ENCODE measurements at places on chromosomes 3 and 15.

GRCh38 chr3:34361921-34362320 is 563.5 kb downstream of the PDCD6IP start:
- no peak for DNase-seq

DNA sequence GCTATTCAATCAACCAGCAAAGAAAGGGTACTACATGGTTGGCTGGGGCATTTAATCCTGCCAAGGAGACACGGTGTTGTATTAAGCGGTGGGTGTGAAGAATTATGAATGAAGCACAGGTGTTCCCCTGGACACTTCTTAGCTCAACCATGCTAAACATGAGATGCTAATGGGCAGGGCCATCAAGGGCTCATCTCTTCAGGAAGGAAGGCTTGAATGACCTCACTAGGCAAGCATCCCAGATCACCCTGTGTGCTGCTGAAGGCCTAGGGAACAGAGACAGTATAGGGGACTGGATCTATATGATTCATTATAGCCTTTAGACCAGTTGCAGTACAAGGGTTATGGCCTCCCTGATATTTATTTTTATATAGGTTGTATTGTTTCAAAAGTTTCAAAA is 221.3 kb upstream of the SLCO3A1 start:
- no peak for DNase-seq

DNA sequence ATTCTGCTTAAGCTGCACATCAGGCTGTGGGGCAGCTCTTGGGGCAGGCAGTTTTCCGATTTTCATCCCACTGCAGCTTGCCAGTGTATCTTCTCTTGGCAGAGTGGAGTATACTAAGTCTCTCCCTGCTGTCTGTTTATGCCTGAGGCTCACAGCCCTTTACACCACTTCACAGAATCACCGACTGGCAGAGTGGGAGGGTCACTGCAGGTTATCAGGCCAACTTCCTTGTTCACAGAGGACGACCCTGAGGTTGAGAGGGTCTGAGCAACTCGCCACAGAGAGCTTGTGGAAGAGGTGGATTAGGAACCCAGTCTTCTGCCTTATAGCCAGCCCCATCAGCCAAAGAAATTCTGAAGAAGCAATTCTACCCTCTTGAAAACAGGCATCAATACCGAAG is 30.9 kb downstream of the KIF9 start:
- DNase-seq = no peak

DNA sequence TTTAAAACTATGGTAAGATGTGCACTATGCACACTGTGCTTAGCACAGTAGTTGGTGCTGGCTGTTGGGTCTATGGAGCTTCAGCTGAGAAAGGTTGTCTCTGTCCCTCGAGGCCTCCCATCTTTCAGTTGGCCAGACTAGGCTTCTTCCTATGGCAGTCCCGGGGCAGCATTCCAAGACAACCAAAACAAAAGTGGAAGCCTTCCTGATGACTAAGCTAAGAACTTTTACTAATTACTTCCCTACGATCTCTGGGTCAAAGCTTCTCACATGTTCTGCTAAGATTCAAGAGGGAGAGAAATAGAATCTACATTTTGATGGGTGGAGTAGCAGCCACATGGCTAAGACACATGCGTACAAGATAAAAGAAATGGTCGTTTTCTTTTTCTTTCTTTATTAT is 342.8 kb downstream of the TUSC7 start:
- no peak for DNase-seq

- DNase-seq = no peak
Measured at GRCh38 chr3:41222501-41222900, 23.2 kb downstream of the CTNNB1 start.

GRCh38 chr3:99713440-99713839 is 75.0 kb downstream of the COL8A1 start:
- DNase-seq = no peak

GRCh38 chr3:114863848-114864247 is 283.2 kb downstream of the ZBTB20 start:
- no peak for DNase-seq

- no peak for DNase-seq
Measured at GRCh38 chr15:82146990-82147461, 101.2 kb upstream of the MEX3B start.

- no peak for DNase-seq
Measured at GRCh38 chr3:122025296-122025695, 3.2 kb upstream of the ILDR1 start.

DNA sequence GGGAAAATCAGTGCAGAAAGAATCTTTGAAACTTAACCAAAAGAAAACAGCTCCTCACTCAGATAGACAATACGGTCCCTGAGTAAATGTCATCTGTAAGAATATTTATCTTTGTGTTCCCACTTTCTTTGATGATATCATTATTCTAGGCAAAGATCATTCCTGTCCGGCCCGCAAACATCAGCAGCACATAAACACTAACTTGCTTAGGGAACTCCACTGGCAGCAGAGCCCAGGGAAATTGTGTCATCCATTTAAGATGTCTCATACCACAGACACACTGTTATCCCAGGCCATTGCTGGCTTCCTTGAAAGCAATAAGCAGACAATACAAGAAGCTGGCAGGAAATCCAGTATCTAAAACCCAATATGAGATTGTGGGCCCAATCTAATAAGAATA is 20.1 kb upstream of the CD96 start:
- DNase-seq = no peak

DNA sequence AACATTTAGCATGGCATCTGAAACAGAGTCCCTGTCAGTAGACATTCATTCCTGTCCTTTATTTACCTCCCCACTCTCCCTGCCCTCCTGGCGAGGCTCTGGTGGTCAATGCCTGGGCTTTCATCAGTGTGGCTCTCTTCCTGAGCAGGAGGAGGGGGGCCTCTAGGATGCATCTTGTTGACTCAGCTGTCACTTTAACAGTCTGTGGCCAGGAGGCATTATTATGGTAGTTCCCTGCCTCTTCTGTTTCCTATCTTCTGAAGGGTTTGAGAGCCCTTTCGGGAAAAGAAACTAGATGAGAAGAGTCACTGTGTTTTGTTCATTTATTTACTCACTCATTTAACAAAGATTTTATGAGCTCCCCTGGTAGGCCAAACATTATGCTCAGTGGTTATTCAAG is 2.4 kb upstream of the PPP1R14D start:
- DNase-seq = no peak

DNA sequence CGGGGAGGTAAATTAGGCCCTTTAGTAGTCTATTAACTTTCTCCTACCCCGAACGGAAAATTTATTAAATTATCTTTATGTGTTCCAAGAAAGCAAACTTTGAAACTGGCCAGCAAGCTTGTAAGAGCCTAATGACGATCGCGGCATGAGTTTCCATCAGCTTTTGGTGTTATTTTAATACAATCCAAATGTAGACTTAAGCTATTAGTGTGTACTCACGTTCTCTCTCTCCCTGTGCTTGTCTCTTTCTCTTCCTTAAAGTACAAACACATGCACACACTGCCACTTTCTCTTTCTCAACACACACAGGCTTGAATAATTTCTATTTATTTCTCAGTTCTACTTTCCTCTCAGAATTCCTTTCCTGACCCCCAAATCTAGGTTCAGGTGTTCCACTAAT is 108.8 kb upstream of the MME start:
- DNase-seq = no peak

DNA sequence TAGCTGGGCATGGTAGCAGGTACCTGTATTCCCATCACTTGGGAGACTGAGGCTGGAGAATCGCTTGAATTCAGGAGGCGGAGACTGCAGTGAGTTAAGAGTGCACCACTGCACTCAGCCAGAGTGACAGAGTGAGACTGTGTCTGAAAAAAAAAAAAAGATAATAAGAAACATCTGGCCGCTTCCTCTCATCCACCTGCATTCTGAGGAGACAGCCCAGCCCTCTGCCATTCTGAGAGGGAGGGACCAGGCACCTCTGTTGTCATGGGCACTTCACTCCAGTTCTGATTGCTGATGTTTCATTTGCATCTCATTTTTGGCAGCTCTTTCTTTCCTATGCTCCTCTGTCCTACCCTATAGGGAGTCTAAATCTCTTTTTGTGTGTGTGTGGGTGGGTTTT is 36.4 kb upstream of the GSK3B start:
- DNase-seq = no peak

DNA sequence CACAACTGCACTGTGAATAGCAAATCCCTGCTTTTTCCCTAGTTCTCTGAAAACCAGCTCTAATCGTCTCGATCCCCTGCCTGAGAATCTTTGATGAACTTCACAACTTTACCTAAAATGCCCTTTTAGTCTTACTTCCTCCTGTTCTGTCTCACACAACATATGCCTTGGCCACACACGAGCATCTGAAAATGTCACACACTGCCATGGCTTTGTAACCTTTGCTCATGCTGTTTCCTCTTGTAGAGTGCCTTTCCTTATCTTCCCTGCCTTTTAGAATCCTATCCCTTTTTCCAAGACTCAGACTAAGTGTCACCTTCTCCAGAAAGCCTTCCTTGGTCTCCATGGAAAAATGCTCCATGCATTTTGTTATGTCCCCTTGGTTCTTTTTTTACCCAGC is 71.4 kb upstream of the HACD2 start:
- no peak for DNase-seq

GRCh38 chr3:13332158-13332557 is 88.0 kb downstream of the NUP210 start:
- no peak for DNase-seq

GRCh38 chr15:38564557-38565286 is at the start of gene RASGRP1:
Gene RASGRP1 (minus strand): TSS chr15:38564814. CDS start chr15:38564628, 186 bp downstream.
- DNase-seq = no peak

GRCh38 chr3:63845215-63845614 is 18.4 kb downstream of the THOC7 start:
- DNase-seq = no peak

DNA sequence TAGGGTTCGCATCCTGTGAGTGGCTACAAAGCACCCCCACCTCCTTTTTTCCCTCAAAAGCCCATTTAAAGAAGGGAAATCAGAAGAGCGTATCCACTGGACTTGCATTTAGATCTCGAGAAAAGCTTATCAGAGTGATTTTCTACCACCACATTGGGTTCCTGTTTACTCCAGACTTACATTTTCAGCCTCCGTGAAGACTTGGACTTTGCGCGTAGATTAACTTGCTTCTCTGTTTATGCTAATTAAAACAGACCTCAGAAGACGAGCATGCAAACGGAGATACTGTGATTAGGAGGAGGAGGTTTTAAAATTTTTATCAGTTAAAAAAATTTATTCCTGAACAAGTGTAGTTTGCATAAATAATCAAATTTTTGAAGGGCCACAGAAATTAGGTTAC is 115.7 kb downstream of the AKAP13 start:
- DNase-seq = no peak

DNA sequence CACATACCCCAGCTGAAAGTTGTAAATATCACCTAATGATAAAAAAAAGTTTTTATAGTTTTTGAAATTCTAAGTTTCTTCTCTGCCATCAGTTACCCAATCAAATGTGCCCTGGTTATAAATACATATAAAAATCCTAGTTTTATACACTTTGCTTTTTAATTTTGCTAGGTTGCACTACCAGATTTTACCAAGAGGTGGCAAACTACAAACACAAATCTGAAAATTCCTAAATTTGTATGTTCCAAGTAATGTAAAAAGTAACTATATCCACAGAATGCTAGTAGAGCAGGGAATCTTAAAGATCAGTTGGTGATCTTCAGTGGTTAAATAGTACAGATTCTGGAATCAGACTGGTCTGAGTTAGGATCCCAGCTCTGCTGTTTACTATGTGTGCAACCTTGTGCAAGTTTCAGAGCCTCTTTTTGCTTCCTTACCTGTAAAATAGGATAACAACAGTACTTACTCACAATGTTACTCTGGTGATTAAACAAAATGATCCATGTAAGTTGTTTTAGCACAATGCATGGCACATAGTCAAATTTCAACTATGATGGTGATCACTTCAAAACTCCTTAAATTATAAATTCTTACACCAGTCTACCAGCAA is 11.0 kb downstream of the TRPM7 start:
- DNase-seq = no peak

- no peak for DNase-seq
Measured at GRCh38 chr3:159881208-159881607, 107.4 kb upstream of the IL12A start.

GRCh38 chr3:186825872-186826409 is 16.6 kb upstream of the ADIPOQ start:
- DNase-seq = no peak

DNA sequence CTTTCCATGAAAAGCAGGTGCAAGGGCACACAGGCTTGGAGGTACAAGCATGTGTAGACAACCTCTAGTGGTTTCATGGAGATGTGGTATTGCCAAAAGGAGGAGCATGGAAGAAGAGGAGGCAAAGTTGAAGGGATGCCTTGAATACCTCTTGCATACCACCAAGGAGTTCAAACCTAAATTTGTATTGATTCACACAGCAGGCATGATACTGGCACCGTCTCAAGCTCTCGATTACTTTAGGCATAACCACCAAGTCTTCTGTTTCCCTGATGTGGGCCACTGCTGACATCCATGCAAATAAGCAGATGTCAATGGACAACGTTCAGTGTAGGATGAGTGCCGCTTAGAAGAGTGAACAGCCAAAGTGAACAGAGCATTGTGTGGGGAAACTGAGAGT is 87.1 kb downstream of the SCN11A start:
- no peak for DNase-seq

DNA sequence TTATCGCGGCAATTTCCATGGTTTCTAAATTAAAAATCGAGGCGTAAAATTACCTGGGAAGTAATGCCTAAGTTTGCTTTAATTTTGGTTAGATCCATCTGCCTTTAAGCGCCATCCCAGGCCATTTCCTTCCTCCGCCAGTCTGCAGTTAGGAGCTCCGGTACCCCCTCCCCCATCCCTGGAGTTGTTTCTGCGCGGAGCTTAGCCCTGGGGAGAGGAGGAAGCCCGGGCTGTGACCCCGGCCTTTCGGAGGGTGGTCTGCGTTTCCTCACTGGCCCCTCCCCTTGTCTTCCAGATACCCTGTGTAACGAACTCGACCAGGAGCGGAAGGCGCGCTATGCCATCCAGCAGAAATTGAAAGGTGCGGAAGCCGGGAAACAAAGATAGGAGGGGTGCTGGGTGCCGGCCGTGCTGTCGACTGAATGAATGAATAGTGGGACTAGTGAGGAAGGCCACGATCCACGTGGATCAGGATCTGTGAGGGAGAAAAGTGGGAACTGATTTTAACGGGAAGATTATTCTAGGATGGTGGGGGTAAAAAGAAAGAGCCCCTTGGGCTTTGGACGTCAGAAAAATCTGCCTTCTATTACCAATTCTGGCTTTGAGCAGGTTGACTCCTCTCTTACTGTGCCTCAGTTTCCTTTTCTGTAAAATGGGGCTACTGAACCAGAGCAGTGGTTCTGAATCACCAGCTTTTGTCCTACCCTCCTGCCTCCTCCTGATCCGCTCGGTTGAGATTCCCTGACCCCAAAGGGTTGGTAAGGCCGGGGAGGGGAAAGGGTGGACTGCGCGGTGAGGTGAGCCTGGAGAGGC is 6.7 kb downstream of the RNU6-1 start:
- no peak for DNase-seq

DNA sequence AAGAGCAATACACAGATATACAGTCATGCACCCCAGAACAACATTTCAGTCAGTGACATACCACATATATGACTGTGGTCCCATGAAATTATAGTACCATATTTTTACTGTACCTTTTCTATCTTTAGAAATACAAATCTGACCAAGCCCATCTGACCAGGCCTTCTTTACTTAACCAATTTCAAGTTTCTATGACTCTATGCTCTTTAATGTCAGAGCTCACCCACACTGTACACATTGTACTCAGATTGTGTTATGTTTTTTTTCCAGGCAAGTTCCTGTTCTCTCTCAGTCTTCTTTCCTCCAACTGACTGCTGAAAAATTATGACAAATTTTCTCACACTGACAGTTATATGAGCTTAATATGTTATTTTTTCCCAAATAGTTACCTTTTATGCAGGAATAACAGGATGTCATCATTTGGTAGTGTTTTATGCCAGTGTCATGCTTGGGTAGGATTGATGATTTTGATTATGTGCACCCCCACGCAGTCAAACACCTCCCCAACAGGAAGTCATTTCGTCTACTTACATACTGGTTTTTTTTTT is 8.0 kb upstream of the CBLB start:
- DNase-seq = no peak

Data from cortex of kidney (tissue), 1 donor.